Esophagus (tissue), 2 donors: ENCODE measurements at places on chromosomes 4 and X. TPM values are rescaled to one million over a fixed set of nuclear protein-coding genes. Genes with fewer than 3 reads are reported as not detected.

CXCL3 gene
- polyA plus RNA-seq = 4.6 TPM

HSFX1 gene
- 1.4 TPM for polyA plus RNA-seq

FREM3 gene
- polyA plus RNA-seq = not detected

DDIT4L gene
- 0.27 TPM for polyA plus RNA-seq

GPR82 gene
- 0.06 TPM for polyA plus RNA-seq

HTN1 gene
- not detected for polyA plus RNA-seq

MAP7D2 gene
- polyA plus RNA-seq = 0.16 TPM

ZCCHC12 gene
- 0.02 TPM for polyA plus RNA-seq

PCSK1N gene
- polyA plus RNA-seq = 0.31 TPM

GDPD2 gene
- polyA plus RNA-seq = 0.28 TPM

AR gene
- polyA plus RNA-seq = 0.52 TPM

FABP2 gene
- not detected for polyA plus RNA-seq

NKX6-1 gene
- 2.5 TPM for polyA plus RNA-seq

HSFX2 gene
- 0.21 TPM for polyA plus RNA-seq

ARHGAP10 gene
- 53.9 TPM for polyA plus RNA-seq

BLTP1 gene
- 12.0 TPM for polyA plus RNA-seq

NUDT10 gene
- 0.60 TPM for polyA plus RNA-seq

HAUS7 gene
- polyA plus RNA-seq = 27.1 TPM

SMIM10 gene
- 1.8 TPM for polyA plus RNA-seq

PYURF gene
- polyA plus RNA-seq = 82.4 TPM

AKAP4 gene
- polyA plus RNA-seq = not detected

POU3F4 gene
- not detected for polyA plus RNA-seq

FAM156A gene
- 9.0 TPM for polyA plus RNA-seq

ARHGEF38 gene
- polyA plus RNA-seq = 0.07 TPM

ITIH6 gene
- not detected for polyA plus RNA-seq

SOD3 gene
- polyA plus RNA-seq = 5.8 TPM

POF1B gene
- polyA plus RNA-seq = 24.7 TPM

MEPE gene
- polyA plus RNA-seq = not detected

TMEM271 gene
- 0.08 TPM for polyA plus RNA-seq

KLF8 gene
- 20.0 TPM for polyA plus RNA-seq

CLGN gene
- 1.1 TPM for polyA plus RNA-seq

REPS2 gene
- polyA plus RNA-seq = 0.51 TPM

GLRA2 gene
- not detected for polyA plus RNA-seq

FAM9C gene
- polyA plus RNA-seq = not detected

FGD1 gene
- polyA plus RNA-seq = 4.9 TPM

LRRC66 gene
- polyA plus RNA-seq = 0.12 TPM

SLC9B1 gene
- 0.08 TPM for polyA plus RNA-seq

ZNF630 gene
- polyA plus RNA-seq = 1.1 TPM

DCHS2 gene
- 0.02 TPM for polyA plus RNA-seq

LONRF3 gene
- polyA plus RNA-seq = 0.34 TPM

FRMD7 gene
- not detected for polyA plus RNA-seq

HSPA4L gene
- polyA plus RNA-seq = 4.4 TPM

ADAMTS3 gene
- 0.14 TPM for polyA plus RNA-seq

RAI2 gene
- 7.0 TPM for polyA plus RNA-seq

TMEM156 gene
- 0.81 TPM for polyA plus RNA-seq

ODAM gene
- polyA plus RNA-seq = not detected

RHOXF2B gene
- not detected for polyA plus RNA-seq

CCDC120 gene
- 27.9 TPM for polyA plus RNA-seq

NAP1L3 gene
- 0.26 TPM for polyA plus RNA-seq

PAGE1 gene
- not detected for polyA plus RNA-seq

CITED1 gene
- 0.18 TPM for polyA plus RNA-seq
